Gastrocnemius medialis (tissue), 4 donors: ENCODE measurements at places on chromosomes 16 and 17.

DNA sequence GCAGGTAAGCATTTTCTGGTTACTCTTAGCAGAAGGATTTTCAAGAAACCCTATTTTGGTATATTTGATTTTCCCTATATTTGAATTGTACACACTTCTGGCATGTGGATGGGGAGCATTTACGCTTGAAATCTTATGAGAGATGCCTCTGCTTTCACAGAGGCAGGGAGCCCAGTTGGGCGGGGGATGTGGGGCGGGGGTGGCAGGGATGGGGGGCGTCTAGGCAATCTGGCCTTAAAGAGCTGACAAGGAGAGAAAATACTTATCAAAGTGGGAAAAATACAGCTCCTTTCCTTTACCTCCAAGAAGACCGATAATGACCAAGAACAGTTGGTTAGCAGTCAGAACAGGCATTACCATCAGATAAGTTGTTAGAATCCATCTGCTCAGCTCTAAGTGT, 79.1 kb upstream of the NUDT7 start:
- no peak overlapping the region for H3K4me3 ChIP-seq
- H3K36me3 ChIP-seq: no peaks in the 10 kb centered on the region
- DNase-seq: no peak
- H3K27me3 ChIP-seq: no peaks in the 10 kb centered on the region
- no peak overlapping the region for H3K27ac ChIP-seq

- no peak for DNase-seq
- H3K36me3 ChIP-seq: no peaks in the 10 kb centered on the region
- no peak overlapping the region for H3K27ac ChIP-seq
These were observed 81.1 kb downstream of the MSI2 start for GRCh38 chr17:57337390-57337789.

DNA sequence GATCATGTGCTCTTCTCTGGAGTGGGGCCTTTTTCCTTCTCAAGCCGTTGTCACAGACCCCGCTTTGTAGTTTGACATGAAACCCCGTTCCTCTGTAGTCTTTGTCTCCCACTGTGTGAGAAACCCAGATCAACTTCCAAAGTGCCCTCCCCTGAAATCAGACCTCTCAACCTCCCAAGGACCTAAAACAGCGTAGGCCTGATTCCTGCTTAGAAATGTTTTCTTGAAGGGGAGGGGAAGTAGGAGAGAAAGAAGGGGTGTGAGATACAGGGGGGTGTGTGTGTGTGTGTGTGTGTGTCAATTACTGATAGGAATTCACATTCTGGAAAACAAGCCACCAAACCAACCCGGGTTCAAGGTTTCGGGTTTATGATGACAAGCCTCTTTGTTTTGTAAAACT, 1.4 kb downstream of the UBE2O start:
- no peaks in the 10 kb centered on the region for H3K36me3 ChIP-seq
- H3K4me1 ChIP-seq: peaks cover 39% of the 10 kb centered on the region
- peak overlapping the region; percentile 84 for H3K4me3 ChIP-seq

GRCh38 chr16:57711993-57712392, 17.4 kb downstream of the DRC7 start:
- DNase-seq: no peak
- no peak overlapping the region for H3K4me3 ChIP-seq
- H3K4me1 ChIP-seq: no peaks in the 10 kb centered on the region
- H3K36me3 ChIP-seq: no peaks in the 10 kb centered on the region
- no peak overlapping the region for H3K27ac ChIP-seq
